HFFc6 (cell line): ENCODE measurements at places on chromosomes 1 and 21. TPM values are rescaled to one million over a fixed set of nuclear protein-coding genes. Genes with fewer than 3 reads are reported as not detected.
A peak's percentile ranks its signal among the peaks of the same experiment; 100 is the strongest.

DNA sequence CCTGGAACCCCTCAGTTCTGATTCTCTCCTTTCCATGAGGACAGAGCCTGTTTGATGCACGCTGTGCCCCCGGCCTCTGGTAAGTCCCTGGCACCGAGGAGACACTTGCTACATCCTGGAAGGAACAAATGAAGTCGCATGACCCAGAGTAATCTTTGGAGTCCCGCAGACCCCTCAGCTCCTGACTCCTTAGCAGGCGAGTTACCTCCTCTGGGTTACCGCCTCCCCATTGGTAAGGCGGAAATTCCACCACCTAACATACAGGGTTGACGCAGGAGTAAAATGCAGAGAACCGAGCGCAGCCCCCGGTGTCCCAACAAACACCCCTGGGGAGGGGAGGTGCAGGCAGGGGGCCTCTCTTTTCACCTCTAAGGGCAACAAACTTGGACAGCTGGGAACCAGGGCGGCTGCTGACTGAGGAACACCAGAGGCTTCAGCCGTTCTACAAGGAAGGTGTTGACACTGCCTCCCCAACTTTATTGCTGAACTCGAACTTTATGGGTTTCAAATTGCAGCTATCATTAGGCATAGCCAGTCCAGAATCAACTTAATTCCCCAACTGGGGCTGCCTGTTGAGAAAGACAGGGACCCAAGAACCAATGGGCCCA, 115.3 kb upstream of the IFFO2 start:
- no peak for DNase-seq

GRCh38 chr1:212237651-212238050, 47.6 kb upstream of the PPP2R5A start:
- no peak for DNase-seq

DNA sequence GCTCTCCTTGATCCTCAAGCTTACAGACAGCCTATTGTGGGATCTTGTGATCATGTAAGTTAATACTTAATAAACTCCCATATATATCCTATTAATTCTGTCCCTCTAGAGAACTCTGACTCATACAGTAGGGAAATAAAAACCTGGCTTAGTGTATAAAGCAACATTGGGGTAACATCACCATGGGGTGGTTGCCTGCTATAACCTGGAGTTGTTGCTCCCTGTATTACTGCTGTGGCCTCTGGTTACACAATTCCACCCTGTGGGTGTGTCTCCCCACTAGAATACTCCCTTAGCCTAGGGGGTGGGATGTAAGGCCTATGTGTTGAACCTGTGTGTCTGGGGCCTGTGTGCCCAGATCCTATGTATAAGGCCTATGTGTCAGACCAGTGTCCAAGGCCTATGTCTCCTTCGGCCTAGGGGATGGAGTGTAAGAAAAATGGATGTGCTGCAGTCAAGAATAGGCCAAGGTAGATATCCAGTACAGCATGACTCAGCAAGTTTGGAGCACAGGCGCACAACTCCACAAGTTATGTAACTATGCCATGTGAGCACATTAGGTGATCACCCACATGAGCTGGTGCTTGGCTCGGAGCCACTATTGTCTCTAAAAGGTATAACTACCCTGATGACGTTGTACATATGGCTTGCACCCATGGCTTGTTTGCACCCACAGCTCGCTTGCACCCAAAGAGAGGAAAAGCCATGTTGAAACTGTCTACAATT, 96.8 kb upstream of the C1orf21 start:
- DNase-seq, result no peak

- no peak for DNase-seq
These were observed 77.5 kb downstream of the PLPP3 start for GRCh38 chr1:56501888-56502287.

DNA sequence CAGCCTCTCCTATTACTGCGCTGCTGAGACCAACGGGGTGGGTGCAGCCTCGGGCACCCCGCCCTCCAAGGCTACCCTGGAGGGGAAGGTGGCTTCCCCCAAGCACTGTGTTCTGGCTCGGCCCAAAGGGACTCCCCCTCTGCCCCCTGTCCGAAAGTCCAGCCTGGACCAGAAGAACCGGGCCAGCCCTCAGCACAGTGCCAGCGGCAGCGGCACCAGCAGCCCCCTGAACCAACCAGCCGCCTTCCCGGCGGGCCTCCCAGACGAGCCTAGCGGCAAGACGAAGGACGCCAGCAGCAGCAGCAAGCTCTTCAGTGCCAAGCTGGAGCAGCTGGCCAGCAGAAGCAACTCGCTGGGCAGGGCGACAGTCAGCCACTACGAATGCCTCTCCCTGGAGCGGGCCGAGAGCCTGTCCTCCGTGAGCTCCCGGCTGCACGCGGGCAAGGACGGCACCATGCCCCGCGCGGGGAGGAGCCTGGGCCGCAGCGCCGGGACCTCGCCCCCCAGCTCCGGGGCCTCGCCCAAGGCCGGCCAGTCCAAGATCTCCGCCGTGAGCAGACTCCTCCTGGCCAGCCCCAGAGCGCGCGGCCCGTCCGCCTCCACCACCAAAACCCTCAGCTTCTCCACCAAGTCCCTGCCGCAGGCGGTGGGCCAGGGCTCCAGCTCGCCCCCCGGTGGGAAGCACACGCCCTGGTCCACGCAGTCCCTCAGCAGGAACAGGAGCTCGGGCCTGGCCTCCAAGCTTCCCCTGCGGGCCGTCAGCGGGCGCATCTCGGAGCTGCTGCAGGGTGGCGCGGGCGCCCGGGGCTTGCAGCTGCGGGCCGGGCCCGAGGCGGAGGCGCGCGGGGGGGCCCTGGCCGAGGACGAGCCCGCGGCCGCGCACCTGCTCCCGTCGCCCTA, 533.1 kb downstream of the KIF26B start:
- no peak for DNase-seq

DNA sequence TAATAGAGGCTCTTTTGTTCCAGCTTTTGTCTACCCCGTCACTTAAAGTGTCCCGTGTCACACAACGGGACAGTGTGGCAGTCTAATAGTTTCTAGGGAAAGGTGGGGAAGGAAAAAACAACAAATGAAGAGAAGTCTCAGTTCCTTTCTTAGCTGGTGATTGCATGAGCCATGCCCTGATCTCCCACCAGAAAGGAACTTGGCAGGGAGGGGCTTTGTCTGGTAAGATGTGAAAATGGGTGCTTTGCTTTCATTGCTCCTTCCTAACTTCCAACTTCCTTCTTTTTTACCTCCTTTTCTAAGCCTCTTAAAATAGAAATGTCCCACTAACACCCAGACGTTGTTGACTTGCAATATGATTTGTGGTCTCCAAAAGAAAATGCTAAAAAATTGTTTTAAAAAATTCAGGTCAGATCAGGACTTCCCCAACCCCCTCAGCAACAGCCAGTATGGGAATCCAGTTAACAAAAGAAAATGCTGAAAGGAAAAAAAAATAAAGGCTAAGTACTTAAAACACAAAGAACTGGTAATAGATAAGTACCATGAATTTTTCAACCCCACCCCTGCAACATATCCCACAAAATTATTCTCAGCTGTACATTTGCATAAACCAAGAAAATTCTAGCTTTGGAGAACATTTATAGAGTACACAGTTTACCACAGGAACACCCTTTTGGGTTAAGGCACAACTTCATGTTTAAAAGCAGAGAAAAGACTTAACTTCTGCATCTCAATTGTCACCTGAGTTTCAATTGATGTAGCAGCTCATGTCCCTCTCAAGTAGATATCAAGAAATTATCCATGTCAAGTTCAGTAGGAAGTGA, 106.2 kb downstream of the NIBAN1 start:
- no peak for DNase-seq

DNA sequence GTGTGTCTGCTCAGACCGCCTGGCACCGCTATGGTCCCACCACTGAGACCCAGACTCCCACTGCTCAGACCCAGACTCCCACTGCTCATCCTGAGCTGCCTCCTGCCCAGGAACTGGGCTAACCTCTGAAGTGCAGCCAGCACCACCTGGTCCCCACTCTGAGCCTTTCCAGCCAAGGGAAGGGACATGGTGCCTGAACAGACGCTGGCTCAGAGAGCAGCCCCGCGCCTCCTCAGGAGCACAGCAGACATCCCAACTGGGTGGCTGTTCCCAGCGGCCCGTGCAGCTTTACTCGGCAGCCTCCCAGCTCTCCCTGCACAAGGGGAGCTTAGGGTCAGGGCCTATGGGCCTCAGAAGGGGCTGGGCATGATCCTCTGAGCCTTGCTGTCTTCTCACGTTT, 27.8 kb upstream of the CNTN2 start:
- no peak for DNase-seq

- DNase-seq, result no peak
These were observed 115.1 kb downstream of the HIVEP3 start for GRCh38 chr1:41803656-41804055.

GRCh38 chr21:42429856-42430255, 26.2 kb downstream of the UBASH3A start:
- no peak for DNase-seq

GRCh38 chr1:9902060-9902452, 8.0 kb downstream of the CTNNBIP1 start:
- DNase-seq, result no peak

GRCh38 chr1:12587981-12588640, 29.9 kb downstream of the DHRS3 start:
- peak; percentile 51 for DNase-seq

DNA sequence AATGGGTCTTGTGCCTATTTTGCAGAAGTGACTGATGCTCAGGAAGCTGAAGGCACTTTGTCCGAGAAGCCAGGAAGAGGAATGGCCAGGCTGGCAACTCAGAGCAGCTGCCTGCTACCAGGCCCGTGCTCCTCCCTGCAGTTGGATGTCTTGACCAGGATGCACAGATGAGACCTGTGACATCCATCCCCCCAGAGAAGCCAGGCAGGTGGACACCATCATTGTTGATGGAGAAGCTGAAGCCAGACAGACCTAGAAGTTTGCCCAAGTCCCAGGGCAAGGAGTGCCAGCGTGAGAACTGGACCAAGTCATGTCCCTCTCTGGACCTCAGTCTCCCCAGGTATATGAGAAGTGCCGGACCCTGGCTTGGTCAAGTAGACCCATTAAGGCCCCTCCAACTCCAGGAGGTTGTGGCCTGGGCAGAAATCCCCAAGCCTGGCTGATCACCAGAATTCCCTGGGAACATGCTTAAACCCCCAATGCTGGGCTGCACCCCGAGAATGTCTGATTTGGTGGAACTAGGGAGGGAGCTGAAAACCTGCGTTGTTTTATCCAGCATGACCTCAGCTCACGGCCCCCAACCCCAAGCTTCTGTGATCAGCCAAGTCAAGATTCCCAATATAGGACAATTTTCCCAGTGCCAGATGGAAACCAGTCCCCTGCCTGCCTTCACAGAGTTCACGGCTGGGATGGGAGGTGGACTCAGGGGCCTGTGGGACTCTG, 82.4 kb downstream of the CAMK2N1 start:
- no peak for DNase-seq

DNA sequence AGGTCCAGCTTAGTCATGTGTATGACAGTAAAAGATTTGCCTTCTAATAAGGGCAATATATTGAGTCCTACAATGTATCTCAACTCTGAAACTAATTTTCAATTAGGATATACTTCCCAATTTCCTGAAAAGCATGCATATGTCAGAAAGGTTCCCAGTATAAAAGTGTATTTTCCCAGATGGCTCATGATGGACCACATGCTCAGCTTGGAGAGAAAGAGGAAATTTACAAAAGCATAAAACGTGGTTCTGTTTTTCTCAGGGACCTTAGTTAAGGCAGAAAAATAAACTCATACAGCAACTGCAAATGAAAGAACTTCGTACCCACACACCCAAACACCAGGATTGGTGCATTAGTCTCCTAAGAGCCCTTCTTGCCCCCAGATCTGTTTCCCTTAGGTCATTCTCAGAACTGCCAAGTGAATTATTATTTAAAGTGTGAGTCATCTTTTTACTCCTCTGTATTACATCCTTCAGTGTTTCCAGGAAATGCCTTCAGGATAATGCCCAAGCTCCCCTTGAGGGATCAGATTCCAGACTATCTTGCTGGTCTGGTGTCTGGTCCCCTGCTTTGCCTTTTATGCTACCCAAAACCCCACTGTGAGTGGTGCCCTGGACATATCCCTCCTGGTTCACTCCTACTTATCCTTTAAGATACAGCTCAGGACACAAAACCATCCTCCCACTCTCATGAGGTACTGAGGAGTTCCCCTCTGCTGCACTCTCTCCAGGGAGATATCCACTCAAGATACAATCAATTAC, 57.4 kb downstream of the SSX2IP start:
- DNase-seq, result peak; percentile 59

DNA sequence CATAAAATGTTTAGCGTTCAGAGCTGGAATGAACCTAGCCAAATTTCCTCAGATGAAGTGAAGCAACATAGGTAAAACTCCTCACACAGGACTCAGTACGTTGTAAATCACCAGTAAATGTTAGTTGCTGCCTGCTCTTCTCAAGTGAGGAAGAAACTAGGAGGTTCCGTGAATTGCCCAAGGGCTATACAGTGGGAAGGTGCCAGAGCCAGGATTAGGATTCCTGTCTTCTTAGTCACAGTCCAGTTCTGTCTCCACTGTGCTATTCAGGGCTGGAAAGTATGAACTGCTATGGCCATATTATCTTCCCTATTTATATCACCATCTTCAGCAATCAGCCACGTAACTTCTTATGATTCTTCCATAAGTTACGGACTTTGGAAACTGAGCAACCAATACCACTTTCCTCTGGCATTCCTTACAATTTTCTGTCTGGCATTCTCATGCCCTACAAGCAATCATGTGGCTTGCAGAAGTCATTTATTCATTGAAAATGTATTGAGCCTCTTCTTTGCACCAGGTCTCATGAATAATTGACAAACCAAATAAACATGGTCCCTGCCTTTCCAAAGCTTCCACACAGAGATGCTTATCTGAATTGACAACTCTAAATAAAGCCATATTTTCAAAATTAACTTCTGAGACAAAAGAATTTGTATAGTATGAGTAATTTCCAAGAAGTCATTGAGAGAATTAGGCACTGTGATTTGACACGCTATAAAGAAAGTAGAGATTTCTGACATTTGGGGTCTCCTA, 271.6 kb upstream of the SGIP1 start:
- DNase-seq, result peak; percentile 97

DNA sequence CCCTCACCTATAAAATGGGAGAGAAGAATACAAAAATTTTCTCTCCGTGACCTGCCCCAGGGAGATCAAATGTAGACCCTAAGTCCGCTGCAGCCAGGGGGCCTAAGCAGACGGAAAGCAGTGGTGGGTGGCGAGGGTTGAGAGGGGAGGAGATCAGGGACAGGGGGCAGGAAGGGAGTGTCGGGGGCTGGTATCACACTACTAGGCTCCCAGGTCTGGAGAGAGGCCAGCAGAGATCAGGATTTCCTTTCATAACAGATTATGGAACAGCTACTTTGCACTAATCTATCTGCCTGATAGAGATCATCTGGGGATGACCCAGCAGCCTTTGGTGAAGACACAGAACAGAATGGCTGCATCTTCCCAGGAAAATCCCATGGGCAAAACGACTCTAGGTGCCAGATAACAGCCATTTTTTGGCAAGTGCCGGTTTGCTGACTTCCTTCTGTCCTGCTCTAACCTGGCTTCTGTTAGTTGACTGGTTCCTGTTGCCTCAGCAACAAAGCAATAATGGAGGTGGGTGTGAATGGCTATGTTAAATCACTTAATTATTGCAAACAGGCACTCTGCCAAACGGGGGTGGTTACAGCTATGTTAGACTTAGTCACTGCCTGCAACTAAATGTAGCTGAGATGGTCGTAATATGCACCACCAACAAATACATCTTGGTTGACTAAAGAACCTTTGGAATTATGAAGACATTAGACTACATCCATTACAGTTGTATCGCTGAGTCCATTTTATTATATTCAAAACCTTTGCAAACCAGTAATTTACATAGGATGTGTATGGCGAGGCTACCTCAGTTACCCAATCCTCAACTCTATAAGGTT, 30.0 kb upstream of the EPS8L3 start:
- peak; percentile 78 for DNase-seq

- DNase-seq, result peak; percentile 43
These were observed 6.8 kb upstream of the IL24 start for GRCh38 chr1:206890125-206891060.

IFI44L gene
- 0.15 to 0.69 TPM (median 0.52 TPM) in 3 replicates for total RNA-seq

RORC gene
- not detected in 3 replicates for total RNA-seq

IL20 gene
- total RNA-seq, result not detected in 2 replicates

GLMN gene
- 6.5 and 8.2 TPM in 2 replicates for total RNA-seq

PRRX1 gene
- total RNA-seq, result 155 to 274 TPM (median 157 TPM) in 3 replicates
